ENCODE measurements at places on chromosomes 13 and 19.

GRCh38 chr19:3980353-3981251 is 4.7 kb downstream of the EEF2 start:
- no peak for DNase-seq

GRCh38 chr13:33259296-33259695 is 26.3 kb downstream of the STARD13 start:
- DNase-seq: no peak

GRCh38 chr19:4791183-4792018 is at the start of gene FEM1A:
Gene FEM1A, plus strand, starts transcription at chr19:4791734. Its CDS starts 121 bp downstream, at chr19:4791855.
- peak; percentile 99 for DNase-seq

DNA sequence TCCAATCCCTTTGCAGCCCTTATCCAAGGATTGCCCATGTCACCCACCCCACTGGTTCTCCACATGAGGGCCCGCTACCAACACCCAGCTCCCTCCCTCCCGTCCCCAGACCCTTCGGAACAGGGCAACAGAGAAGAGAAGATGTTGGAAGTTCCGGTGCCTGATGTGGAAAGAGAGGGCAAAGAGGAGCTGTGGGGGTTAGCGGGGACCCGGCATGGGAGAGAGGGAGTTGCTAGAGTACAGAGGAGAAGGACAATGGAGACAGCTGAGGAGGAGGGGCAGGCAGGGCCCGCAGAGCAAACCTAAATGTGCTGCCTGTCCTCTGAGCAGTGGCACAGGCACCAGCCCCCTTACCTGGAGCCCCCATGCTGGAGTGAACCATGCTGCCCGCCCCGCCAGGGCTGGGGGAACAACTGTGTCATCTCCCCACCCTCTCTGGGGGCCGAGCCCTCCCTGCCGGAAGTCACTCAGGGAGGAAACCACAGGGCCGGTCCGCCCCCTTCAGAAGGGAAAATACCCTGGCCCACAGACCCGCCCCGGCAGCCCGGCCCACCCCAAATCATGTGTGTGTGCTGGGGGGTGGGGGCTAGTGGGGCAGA is at the start of gene POU2F2:
POU2F2 (minus strand) TSS at position 417 of the 599 bp plus-strand sequence; CDS start at position 382, 35 bp downstream.
- DNase-seq: no peak

DNA sequence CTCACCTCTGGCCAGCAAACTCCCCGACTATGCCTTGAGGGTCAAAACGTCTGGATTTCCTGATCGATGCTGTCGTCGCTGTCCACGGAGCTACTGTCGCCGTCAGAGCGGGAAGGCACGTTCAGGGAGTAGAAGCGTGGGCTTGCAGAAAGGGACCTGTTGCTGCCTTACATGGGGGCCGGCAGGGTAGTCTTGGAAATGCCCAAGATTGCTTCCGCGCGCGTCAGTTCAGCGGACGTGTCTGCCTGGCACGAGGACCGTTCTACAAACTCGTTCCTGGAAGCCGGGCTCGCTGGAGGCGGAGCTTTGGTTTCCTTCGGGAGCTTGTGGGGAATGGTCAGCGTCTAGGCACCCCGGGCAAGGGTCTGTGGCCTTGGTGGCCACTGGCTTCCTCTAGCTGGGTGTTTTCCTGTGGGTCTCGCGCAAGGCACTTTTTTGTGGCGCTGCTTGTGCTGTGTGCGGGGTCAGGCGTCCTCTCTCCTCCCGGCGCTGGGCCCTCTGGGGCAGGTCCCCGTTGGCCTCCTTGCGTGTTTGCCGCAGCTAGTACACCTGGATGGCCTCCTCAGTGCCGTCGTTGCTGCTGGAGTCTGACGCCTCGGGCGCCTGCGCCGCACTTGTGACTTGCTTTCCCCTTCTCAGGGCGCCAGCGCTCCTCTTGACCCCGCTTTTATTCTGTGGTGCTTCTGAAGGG is 15.4 kb downstream of the RB1 start:
- no peak for DNase-seq

- DNase-seq: peak; percentile 26
These were observed 21.0 kb downstream of the ZNF114 start for GRCh38 chr19:48290771-48291488.

DNA sequence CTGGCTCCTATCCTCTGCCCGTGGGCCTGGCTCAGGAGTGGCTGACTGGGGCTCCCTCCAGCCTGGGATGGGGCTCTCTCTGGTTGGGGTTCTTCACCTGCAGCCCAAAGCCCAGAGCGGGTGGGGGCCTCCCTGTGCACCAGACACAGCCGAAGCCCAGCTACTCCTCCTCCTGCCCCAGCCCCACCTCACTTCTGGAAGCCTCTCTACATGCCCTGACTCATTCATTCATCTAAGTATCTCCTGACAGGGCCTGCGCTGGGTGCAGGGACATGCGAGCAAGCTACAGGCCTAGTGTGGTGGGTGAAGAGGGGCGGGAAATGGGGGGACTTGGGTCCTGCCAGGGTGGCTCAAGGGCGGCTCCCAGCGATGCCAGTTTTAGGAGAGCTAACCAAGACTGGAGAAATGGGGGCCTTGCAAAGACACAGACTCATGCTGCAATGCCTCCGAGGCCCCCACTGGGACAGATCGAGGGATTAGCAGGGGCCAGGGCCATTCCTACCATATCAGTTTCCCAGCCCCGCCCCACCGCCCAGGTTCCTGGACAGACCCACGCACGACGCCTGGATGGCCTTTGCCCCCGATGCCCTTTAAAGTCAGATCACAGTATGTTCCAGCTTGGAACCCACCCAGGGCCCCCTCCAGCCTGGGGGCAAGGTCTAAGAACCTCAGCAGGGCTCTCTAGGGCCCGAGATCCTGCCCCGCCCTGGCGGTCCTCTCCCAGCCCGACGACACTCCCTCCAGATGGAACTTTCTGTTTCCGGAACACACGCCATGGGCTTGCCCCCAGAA is 12.6 kb downstream of the LSM4 start:
- no peak for DNase-seq

DNA sequence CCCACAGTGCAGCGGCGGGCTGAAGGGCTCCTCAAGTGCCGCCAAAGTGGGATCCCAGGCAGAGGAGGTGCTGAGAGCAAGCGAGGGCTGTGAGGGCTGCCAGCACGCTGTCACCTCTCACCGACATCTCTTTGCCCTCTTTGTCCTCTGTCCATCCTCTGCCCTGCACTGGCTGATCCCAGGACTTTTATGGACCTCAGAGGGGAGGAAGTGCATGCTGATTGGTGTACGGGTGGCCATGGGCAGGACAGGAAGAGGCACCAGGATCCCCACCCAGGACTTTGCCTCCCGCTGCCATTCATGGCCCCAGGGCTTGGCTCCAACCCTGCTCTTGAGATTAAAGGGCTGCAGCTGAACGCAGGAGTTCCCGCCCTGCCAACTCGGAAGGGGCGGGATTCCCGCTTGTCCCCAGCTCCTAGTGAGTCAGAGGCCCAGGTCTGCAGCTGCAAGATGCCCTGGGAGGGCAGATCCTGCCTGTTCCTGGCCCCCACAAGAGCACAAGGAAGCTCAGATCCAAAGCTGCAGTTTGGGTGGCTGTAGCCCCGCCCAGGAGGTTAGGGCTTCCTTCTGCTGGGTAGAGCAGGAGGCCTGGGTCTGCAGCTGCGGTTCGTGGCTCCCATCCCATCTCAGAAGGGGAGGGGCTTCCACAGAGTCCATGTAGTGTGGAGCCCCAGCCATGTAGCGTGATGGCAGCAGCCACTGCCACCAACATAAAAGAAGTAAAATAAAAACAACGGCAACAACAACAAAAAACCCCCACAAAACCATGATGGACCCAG is 1716.7 kb downstream of the SLITRK1 start:
- no peak for DNase-seq

- no peak for DNase-seq
These were observed 4.5 kb upstream of the TIMM44 start for GRCh38 chr19:7947939-7948338.

GRCh38 chr19:41711376-41712261 is 3.2 kb downstream of the CEACAM5 start:
- DNase-seq: no peak

GRCh38 chr13:106796280-106797047 is 228.5 kb upstream of the ARGLU1 start:
- DNase-seq: no peak

DNA sequence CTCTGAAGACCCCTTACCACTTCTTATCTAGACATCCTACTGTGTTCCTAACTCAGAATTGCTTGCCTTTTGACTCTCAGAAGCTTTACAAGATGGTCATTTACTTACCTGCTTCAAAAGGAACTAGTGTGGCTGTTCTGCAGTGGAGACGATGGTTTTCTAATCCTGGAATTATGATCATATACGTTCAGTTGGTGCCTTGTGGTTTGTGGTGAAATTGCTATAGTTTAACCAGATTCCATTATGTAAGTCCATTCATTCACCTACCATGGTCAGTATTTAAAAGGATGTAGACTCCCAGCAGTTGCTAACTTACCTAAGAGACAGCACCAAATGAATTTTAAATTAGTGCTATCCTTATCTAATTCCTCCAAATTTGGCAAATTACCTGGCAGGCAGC is 210.9 kb downstream of the SHISA2 start:
- no peak for DNase-seq

DNA sequence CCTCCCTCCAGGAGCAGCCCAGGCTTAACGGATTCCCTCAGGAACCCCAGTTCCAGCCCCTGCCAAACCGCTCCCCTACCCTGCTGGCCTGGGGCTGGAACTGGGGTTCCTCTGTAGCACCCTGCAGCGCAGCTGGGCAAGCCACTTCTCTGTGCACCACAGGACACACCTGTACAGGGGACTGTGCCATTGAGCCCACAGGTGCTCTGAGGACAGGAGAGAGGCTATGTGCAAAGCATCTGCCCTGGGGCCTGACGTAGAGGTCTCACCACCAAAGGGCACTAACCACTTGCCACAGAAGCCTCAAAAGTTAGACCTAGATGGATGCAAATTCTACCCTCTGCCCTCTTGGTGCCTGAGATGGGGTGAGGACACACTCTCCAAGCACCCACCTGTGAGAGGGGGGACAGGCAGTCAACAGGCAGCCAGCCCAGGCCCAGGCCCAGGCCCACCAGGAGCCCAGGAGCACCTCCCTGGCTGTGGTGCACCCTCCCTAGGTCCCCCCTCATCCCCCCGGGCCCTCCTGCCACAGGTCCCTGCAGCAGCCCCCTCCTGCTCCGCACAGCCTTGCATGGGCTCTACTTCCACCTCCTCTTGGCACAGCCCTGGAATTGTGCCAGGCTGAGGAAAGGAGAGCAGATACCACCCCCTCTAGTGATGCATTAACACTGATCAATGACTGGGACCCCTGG is 27.6 kb upstream of the SLC35E1 start:
- no peak for DNase-seq

DNA sequence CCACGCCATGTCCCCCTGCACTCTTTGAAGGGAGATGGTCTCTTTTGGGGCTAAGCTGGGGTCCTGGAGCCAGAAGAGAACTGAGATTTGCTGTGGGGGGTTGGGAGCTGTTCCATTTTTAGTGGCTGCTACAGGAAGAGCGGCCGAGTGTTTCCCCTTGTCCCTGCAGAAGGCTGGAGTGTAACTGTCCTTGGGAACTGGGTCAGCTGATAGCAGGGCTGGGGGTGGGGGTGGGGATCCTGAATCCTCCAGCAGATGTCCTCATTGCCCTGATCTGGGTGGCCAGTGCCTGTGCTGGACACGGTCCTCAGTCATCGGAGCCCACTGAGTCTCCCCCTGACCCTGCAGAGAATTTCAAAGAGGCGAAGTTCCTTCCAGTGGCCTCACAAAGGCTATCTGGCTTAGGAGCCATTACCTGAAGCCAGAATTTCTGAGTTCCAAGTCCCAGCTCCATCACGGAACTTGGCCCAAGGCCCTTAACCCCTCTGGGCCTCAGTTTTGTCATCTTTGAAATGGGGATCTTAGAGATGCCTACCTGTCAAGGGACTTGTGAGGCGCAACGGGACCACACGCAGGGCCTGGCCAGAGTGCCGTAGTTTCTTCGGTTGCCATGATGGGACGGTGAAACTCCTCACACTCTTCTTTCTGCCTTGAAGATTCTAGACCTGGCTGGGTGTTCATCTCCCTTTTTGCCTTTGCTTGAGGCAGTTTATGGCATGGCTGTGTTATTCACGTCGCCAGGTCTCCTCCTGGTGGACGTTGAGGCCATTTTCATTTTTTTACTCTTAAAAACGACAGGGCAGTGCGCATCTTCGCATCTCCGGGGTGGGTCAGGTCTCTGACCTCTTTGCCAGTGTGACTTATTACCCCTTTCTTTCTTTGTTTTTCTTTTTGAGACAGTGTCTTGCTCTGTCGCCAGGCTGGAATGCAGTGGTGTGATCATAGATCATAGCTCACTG is 51.9 kb downstream of the DNM2 start:
- DNase-seq: no peak

DNA sequence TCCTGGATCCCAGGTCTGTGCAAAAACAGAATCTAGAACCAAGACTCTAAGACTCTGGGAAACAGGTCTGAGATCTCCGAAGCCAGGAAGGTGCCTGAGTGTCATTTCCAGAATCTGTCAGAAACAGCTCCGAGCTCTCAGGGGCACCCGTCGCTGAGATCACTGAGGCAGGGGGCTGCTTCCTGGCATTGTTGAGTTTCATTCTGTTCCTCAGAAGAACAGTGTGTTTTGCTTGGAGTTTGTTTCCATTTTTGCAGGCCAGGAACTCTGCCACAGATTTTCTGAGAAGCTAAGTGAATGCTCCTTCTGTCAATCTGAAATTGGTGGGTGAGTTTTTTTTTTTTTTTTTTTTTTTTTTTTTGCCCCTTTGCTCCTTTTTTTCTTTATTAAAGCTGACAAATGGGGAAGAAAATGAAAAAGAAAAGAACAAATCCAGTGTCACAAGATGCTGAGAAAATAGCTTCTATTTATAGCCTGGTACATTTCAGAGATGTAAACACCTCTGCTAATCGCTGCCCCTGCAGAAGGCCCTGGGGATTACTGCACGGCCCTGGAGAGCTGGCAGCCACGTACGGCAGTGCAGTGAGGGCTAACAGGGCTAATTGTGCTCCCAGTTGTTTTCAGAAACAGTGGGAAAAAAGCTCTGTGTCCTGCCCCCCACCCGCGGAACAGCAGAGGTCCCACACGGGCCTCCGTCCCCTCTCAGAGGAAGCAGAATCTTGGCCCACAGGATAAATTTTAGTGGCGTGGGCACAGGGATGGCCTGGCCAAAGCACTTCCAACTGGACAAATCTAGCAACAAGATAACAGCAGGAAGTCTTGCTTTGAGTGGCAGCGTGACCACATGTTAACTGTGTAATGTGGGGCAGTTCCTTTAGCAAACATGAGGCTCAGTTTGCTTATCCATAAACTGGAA is 237.6 kb upstream of the IRS2 start:
- peak; percentile 42 for DNase-seq

DNA sequence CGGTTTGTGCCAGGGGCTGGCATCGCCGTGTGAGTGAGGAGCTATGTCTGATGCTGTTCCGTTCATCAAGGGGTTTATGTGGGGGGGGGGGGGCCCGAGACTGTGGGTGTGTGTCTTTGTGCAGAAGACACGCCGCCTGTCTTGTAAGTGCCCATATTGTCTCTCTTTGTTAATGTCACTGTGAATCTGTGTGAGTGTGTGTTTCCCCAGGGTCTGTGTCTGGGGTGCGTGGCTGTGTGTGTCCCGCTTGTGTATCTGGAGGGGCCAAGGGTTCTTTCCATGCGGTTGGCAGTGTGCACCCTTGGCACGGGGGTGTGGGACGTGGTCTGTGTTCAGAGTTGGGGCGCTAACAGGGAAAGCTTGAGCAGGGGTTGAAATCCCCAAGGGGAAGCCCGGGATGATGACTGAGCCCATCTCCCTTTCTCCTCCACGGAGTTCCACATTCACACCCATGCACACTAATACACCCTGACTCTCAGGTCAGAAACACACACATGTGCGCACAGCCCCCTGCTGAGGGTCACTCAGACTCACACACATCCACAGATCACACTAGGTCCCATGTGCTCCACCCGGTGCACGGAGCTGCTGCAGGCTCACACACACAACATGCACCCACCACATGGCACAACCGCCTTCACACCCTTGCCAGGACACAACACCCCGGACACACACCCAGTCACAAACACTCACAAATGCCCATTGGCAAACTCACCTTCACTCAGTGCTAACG is 1.8 kb downstream of the NCAN start:
- DNase-seq: no peak

GRCh38 chr13:35994131-35994966 is 136.8 kb downstream of the DCLK1 start:
- no peak for DNase-seq
